CD8-positive, alpha-beta memory T cell (primary cell): ENCODE measurements at places on chromosomes 11 and 22.

- H3K4me1 ChIP-seq, result no peaks in the 10 kb centered on the region
- DNase-seq, result no peak
- no peaks in the 10 kb centered on the region for H3K27me3 ChIP-seq
- H3K4me3 ChIP-seq, result no peak overlapping the region
These were observed 90.0 kb downstream of the IGLL5 start for GRCh38 chr22:22977479-22978200.

DNA sequence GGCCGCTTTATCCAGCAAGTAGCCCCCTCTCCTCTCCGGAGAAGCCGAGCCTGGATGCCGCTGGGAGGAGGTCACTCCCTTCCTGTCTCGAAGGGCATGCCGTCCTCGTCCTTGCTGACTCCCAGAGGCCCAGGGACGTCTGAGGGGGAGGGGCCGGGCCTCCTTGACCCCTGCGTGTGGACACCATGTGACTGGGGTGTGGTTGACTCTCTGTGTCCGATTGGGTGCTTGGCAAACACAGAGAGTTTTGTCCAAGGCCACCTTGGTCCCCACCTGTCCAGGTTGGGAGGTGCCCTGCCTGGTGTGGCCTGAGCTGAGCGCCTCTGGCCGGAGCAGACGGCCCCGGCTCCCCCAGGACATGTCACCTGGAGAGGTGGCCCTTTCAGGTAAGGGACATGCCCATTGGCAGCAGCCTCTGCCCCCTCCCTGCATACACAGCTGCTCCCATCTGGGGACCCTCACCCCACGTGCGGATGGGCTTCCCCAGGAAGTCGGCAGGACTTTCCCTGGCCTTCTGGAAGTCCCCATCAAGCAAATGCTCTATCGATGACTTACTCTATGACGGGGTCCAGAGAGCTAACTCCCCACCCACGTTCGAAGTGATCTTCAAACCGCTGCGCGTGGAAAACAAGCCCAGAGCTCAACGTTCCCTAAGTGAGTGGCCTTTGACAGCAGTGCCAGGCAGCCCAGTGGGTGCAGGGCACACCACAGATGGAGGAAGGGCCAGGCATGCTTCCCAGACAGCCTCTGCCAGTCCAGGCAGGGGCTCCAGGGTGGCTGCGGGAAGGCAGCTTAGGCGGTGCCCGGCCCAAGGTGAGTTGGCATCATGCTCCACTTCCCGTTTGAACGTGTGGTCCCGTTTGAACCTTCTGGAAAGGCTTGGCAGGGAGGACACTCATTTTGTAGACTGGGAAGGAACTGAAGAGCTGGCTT, at the start of gene SMIM38:
TSS of gene SMIM38 (plus strand) at position 634 of the 933 bp plus-strand sequence. CDS start 1,912 bp downstream, outside the sequence.
- no peaks in the 10 kb centered on the region for H3K36me3 ChIP-seq
- H3K4me1 ChIP-seq, result no peaks in the 10 kb centered on the region
- H3K27me3 ChIP-seq, result no peaks in the 10 kb centered on the region
- no peak within 1 kb of the TSS for H3K27ac ChIP-seq
- no peak for DNase-seq
- no peak within 1 kb of the TSS for H3K4me3 ChIP-seq

DNA sequence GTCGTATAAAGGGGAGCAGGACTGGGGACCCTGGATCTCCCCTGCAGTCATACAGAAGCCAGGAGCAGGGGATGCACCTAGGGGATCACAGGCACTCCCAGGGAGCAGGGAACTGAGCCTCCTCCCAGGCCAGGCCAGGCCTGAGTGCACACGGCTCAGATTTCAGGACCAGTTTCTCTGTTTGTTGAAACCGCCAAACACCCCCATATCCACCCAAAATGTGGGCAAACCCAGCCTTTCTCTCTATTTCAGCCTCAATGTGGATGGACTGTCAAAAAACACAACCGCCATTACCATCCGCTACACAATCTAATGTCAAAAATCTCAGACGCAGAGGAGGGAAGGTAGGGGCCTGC, 17.5 kb downstream of the MN1 start:
- no peaks in the 10 kb centered on the region for H3K36me3 ChIP-seq
- no peaks in the 10 kb centered on the region for H3K4me1 ChIP-seq
- H3K4me3 ChIP-seq, result no peak overlapping the region
- no peaks in the 10 kb centered on the region for H3K27me3 ChIP-seq

DNA sequence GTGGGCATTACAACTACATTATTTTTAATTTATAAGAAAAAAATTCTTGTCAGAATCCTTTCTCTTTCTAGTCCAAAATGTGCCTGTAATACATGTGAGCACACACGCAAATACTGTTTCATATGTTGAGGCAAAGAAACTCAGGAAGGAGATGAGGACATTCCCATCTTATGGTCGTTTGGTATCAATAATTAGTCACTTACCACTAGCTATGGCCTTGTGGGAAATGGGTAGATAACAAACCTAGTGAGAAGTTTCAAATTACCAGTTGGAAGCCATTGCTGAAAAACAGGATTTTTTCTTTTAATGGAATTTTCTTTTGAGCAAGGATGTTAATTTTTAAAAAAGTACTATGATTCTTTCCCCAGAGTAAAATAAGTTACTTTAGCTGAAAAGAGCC, 25.7 kb downstream of the AMOTL1 start:
- H3K27ac ChIP-seq, result no peak overlapping the region
- DNase-seq, result no peak
- no peaks in the 10 kb centered on the region for H3K27me3 ChIP-seq

- no peak overlapping the region for H3K4me3 ChIP-seq
- H3K27me3 ChIP-seq, result no peaks in the 10 kb centered on the region
- no peak for DNase-seq
- no peaks in the 10 kb centered on the region for H3K4me1 ChIP-seq
- H3K27ac ChIP-seq, result no peak overlapping the region
These were observed 187.6 kb downstream of the PGR start for GRCh38 chr11:100942016-100942415.
